ENCODE measurements at places on chromosomes 3 and 15.

DNA sequence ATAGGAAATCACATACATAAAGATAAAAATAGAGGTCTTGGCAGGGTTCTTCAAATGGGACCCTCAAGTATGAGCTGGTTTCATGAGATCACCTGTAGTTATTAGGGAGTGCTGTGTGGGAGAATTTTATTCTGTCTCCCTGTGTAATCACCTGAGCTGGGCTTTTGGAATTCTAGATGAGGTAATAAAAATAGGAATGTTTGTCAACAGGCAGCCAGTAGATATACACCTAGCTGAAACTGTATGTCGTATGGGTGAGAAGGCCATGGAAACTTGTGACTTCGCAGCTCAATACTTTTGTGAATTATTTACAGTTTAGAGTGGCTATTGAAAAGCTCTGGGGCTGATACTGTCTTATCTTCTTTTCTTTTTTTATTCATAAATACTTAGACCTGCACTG, 40.5 kb upstream of the PLCL2 start:
- DNase-seq = no peak

DNA sequence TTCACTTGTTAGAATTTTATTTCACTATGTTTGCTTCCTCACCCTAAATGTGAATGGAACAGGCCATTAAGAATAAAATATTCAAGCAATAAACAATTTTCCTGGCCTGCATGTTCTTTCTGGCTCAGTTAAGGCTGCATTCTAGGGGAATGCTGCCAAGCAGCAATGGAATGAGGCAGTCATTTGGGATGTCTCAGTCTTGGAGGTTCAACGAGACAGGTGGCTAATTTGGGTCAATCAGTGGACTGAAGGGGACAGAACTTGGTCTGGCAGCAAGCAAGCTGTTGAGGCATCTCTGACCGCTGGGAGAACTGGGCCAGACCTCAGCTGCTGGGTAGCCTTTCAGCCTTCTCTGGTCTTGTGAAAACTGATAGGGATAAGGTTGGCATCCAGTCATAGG, 241.6 kb downstream of the NLGN1 start:
- no peak for DNase-seq

GRCh38 chr3:149560001-149560400, 85.5 kb downstream of the TM4SF4 start:
- no peak for DNase-seq

DNA sequence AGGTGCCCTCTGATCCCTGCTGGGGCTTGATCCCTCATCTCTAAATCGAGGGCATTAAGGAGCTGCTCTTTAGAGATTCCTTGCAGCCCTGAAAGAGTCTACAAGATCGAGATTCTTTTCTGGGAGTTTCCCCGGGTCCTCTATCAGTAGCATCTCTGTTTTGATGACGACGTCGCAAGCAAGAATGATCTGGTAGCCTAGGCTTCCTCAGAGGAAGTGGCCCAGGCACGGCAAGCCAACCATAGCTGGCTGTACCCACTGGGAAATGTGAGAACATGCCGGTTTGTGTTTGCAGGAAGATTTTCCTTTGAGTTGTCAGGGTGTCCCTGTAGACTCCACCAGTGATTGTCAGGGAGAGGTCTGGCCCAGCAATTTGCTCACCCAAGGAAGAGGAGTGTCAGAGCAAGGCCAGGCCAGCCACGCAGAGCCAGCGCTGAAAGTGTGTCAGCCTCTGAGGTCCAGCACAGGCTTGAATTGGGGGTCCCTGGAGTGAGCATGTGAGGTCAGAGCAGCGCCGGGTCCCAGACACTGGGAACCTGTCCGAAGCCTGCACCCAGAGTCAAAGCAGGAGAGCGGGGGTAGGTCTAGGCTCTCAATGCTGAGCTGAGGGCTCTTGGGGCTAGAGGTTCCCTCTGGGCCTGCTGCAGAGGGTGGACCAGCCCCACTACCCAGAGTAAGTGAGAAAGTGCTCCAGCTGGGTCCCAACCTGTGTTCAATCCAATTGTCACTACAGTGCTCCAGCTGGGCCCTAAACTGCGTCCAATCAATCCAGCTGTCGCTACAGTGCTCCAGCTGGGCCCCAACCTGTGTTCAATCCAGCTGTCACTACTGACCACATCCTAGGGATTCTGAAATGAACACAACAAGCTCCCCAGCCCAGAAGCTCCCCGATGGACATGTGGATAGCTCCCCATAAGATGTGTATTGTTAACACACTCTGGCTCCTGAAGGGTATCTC, 95.7 kb downstream of the CHDH start:
- no peak for DNase-seq

DNA sequence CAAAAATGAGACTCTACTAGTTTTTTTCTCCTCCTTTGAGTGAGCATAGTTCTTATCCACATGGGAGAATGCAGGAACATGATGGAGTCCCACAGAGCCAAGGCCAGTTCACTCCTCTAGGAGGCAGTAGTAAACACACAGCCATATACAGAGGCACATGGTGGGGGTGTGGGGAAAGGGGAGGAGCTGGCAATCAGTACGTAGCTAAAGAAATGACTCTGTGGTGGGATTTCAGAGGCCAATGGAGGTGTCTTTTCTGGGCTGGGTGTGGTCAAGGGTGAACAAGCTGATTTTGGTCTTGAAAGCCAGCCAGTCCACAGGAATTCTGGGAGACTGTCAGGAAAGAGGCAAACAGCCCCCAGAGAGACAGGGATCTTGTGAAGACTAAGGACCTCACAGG, 6.6 kb upstream of the RAB11A start:
- DNase-seq = peak; percentile 39

DNA sequence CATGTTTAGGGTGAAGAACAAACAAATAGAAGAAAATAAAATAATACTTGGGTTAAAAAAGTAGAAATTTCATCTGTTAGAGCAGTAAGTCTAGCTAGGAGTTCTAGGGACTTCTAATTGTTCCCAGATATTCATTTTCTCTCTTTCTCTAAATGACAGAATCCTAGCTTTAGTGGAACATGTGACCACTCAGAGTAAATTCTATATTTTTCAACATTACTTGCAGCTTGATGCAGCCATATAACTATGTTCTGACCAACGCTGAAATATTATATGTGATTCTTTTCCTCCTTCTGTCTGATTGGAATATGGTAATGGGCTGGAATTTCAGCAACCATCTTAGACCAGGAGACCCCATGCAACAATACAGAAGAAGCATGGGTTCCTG, 8.1 kb downstream of the PTX3 start:
- no peak for DNase-seq

- no peak for DNase-seq
Observed at GRCh38 chr3:14430706-14431451, 28.5 kb downstream of the SLC6A6 start.

GRCh38 chr15:54820811-54821210, 375.9 kb downstream of the RSL24D1 start:
- DNase-seq = no peak

GRCh38 chr3:67357610-67358458, 296.6 kb downstream of the SUCLG2 start:
- no peak for DNase-seq

- DNase-seq = no peak
Observed at GRCh38 chr3:39147711-39148434, 5.5 kb downstream of the CSRNP1 start.

- DNase-seq = no peak
Observed at GRCh38 chr15:28107111-28107903, 8.2 kb upstream of the OCA2 start.

DNA sequence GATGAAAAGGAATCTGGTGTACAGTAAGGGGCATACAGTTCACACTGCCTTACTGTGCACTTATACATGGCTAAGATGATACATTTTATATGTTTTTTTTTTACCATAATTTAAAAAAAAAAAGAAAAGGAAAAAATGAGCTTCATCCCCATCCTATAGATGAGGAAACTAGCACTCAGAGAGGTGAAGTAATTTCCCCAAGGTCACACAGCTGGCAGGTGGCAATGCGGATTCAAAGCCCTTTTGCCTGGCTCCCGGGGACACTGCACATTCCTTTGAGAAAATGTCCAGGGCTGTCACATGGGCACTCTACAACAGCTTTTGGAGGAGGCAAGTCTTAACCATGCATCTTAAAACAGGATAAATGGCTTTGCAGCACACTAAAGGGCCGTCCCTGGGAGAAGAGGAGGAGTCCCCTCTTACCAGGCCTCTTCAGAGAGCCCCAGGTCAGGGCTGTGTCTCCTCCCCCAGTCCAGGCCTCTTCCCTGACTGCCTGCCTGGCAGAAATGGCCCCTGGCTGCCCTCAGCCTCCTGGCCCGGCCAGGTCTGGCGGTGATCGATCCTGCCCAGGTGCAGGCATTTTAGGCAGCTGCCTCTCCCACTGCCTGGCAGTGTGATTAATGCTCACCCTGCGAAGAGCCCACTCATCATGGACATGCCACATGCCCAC, 95.1 kb upstream of the LINGO1 start:
- no peak for DNase-seq

DNA sequence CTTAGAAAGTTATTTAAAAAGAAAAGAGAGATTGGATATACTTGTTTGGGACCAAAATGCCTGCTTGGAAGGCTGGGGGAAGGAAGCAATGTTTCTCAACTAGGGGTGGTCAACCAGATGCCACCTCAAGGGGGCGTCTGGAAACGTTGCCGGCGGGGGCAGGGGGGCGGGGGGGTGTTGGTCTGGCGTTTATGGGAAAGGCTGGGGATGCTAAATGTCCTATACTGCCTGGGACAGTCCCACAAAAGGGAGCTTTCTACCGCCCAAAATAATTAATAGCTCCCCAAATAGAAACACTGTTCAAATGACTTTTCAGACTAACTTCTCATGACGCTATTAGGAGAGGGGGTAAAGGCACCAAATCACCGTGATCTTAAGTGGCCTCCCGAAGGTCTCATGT, 2.2 kb downstream of the POLG start:
- no peak for DNase-seq

DNA sequence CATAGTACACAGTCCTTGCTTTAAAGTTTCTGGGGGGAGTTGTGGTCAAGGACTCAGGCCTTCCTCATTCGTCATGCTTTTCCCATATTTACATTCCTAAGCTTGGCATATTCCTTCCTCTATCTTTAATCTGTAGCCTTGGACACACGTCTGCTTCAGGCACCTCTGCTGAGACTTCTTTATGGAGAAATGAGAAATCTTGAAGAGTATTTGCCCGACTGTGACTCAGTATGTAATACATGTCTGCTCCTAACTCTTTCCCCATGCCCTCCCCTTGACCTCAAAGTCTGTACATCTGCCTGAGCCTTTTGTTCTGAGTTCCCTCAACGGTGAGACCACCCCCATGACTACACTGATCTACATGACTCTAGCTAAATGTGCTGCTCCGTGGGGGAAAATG, 246.1 kb downstream of the SI start:
- no peak for DNase-seq

- DNase-seq = no peak
Observed at GRCh38 chr3:151878465-151878864, 5.0 kb downstream of the SUCNR1 start.

GRCh38 chr15:33654860-33655259, 313.4 kb upstream of the CHRM5 start:
- DNase-seq = no peak

- DNase-seq = no peak
Observed at GRCh38 chr3:106399761-106400160, 530.9 kb upstream of the CBLB start.

- peak; percentile 90 for DNase-seq
Observed at GRCh38 chr3:152205097-152205593, 63.6 kb upstream of the MBNL1 start.

DNA sequence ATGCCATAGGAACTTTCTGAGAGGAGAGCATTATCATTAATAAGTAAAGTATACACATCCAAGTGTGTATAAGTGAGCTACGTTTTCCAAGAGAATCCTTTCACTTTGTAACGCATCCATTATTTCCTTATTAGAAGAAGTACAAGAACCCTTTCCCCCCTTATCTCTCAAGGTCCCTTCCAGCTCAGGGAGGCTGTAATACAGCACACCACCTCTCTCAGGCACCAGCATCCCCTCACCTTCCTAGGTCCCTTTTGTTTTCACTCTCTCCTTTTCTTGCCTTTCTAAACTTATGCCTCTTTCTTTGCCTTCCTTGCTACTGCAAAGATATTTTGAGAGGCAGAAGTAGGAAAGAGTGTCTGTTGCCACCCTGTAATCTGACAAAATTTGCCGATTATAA, 446.0 kb downstream of the GRM7 start:
- no peak for DNase-seq

GRCh38 chr3:143831994-143832393, 16.3 kb downstream of the SLC9A9 start:
- DNase-seq = no peak

DNA sequence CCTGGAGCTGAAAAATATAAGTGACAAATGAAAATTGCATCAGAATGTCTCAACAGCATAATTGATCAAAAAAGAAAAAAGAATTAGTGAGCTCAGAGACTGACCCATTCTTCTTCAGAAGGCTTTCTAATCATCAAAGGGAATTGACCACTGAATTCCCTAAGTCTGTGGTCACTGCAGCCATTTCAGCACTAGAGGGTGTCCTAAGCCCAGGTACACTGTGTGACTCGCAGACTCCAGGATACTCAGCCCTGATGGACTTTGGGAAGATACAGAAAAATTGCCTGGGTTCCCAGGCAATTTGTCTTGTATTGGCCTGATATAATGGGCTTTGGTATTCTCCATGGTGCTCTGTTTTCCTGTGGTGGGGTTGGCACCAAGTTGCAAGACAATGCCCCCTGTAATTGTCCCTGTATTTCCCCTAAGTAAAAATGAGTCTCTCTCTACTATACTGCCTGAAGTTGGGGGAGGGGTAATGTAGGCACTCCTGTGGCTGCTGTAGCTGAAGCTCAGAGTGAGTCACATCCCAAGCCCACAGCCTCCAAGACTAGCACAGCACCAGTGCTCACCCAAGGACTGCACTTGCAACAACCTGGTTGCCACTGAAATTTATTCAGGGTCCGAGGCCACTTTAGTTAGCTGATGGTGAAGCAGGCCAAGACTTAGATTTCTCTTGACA, 256.0 kb upstream of the STAC start:
- no peak for DNase-seq

- DNase-seq = no peak
Observed at GRCh38 chr3:119613872-119614271, 16.2 kb downstream of the PLA1A start.

DNA sequence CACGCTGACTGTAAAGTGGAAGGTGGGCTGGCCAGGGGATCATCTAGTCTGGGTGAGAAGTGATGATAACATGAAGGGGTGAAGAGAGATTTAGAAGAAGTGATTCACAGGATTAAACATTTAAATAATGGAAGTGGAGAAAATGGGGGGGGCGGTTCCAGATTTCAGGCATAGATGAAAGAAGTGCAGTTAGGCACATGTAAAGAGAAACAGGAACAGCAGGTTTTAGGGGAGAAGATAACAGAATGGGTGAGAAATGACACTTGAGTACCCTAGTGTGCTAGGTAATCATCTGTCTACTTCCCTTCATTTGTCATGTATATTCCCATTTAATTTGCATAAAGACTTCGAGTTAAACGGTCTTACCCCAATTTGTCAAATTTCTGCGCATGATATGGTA, 15.3 kb downstream of the B3GNT5 start:
- no peak for DNase-seq

GRCh38 chr3:116267116-116267515, 178.2 kb downstream of the LSAMP start:
- DNase-seq = no peak
